ENCODE measurements at places on chromosomes 3 and 15.
A peak's percentile ranks its signal among the peaks of the same experiment; 100 is the strongest.

- no peak for DNase-seq
Observed at GRCh38 chr15:76978522-76979330, 16.2 kb upstream of the PSTPIP1 start.

DNA sequence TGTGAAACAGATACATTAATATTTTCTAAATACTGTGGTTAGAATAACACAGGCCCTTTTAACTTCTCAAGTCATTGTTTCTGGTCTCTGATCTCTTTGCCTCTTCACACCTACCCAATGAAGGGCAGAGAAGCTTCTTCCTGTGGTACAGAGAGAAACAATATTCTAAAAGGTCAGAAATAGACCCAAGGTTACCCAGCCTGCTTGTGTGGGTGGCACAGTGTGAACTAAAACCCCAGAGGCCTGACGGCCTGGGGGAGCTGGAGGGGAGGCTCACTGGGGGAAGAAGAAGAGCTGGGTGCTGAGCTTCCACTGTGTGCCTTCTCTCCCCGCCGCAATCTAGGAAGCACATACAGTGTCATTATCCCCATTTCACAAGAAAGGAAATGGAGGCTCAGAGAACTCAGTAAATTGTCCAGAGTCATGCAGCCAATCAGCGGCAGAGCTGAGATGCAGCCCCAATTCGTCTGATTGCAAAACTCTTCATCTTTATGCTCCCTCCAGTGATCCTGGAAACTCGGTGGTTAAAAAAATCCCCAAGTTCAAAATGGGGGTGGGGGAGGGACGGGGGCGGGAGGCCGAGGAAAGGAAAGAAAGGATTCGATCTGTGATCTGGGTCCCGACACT is 64.1 kb upstream of the HEG1 start:
- DNase-seq = peak; percentile 34

GRCh38 chr3:36677331-36678007 is 86.9 kb downstream of the DCLK3 start:
- DNase-seq = no peak

DNA sequence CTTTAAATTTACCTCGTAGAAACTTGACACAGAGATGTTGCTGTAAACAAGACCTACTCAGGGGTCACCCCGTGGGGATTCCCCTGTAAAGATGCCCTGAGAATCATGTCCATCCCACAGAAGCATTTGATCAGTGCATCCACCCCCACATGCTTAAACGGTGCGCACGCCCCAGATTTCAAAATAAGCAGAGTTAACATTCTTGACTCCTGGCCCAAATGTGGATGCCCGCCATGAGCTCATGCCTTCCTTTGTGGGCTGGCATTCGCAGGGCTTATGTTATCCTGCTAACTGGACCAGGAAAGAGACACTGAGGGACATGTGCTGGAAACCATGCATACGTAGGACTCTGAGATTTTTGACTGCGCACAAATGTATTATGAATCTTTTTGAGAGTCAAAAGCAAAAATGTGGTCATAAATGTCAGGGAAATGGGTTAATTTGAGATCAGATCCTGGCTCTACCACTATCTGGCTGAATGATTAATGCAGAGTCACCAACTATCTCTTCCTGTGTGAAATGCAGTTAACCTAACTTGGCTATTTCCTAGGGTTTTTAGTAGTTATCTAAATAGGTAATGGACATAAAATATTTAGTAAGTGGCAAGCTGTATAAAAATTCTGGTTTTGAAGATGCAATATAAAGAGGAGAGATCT is 9.1 kb upstream of the TP63 start:
- DNase-seq = no peak

GRCh38 chr3:187738331-187739093 is 6.8 kb downstream of the BCL6 start:
- peak; percentile 76 for DNase-seq

DNA sequence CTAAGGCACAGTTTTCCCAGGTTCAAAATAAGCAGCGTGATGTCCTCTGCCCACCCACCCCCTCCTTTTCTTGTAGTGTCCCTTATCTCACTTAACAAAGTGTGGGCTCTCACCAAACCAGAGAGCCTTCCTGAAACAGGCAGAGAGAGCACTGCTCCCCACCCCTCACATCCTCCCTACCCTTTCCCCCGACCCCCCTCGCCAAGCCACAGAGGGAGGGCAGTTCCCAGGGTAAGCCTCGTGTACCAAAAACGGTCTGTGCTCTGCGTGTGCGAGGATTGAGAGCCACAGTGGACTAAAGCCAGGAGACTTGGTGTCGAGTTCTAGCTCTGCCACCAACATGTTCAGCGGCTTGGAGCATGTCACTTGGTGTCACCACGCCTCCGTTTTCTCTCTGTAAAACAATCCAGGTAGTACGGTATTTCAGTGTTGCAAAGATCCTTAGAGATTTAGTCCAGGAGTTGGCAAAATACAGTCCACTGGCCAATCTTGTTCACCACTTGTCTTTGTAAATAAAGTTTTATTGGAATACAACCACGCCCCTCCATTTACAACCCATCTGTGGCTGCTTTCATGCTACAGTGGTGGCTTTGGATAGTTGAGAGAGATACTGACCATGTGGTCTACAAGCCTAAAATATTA is 249.9 kb downstream of the OPA1 start:
- DNase-seq = no peak

DNA sequence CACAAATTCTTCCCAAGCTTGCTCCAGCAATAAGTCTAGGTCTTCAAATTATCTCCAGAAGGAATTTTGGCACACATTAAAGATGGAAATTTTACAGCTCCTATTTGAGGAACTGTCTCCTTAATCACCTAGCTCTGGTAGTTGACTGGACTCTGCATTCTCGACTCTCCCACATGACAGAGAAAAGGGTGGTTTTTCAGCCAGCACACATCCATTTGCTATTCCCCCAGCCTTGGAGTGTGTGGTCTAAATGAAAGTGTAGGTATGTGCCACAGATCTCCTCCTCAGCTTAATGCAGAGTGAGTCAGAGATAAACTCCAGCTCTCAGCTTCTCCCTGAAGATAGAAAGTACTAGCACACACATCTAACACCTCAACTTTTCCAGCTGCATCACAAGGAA is 62.2 kb upstream of the ALCAM start:
- DNase-seq = no peak

GRCh38 chr3:153144071-153144470 is 18.0 kb upstream of the RAP2B start:
- no peak for DNase-seq

DNA sequence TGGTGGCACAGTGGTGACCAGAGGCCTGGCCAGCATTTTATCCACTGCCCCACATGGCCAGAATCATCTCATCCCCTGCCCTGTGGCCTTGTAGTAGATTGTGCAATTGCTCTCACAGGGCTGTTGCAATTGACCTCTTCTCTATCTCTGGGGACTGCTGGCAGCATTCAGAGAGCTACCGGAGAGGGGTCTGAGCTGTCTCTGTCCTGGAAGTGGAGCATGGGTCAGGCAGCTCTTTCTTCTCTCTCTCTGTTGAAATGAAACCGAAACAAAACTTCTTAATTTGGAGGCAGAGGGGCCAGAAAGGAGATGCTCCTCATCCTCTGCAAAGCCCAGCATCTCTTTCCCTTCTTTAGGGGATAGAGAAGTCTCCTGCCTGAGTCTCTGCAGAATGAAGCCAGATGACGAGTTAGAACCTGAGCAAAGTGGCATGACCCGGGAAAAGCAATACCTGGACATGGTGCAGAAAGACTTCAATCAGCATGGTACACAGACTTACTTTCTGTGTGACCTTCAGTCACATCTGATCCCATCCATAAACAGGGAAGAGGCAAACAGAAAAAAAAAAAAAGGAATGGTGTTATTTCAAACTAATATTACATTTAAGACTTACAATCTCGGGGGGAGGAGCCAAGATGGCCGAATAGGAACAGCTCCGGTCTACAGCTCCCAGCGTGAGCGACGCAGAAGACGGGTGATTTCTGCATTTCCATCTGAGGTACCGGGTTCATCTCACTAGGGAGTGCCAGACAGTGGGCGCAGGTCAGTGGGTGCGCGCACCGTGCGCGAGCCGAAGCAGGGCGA is 144.5 kb upstream of the BCL6 start:
- DNase-seq = no peak

GRCh38 chr3:99114565-99115291 is 213.2 kb upstream of the DCBLD2 start:
- DNase-seq = no peak

DNA sequence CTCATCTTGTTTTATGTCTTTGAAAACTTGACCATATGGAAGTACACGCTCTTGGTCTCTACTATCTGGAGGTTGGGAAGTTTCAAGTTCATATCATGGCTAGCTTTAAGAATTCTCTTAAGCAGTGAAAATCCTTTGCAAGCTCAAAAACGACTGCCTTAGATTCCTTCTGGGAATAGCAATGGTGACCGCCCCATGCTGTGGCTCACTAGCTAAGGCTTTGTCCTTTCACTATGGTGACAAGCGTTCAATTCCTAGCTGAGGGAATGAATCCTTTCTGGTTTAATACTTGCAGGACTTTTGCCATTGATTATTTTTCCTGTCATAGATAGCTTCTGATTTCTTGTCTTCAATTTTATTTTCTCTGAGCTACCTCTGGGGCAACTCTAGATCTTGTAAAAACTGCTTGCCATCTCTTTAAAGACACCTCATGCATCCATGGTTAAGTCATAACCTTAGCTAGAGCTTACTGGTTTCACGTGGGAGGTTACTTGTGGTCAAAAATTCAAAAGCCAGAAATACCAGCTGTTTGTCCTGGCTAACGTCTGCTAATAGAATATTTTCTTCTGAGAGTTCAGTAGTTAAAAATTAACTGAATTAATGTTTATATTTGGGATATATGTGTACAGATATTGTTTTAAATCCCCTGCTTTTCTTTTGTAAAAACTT is 673.4 kb upstream of the CBLB start:
- no peak for DNase-seq

GRCh38 chr3:66592927-66593625 is 92.3 kb upstream of the LRIG1 start:
- DNase-seq = no peak

- DNase-seq = no peak
Observed at GRCh38 chr15:35720019-35720418, 174.1 kb upstream of the DPH6 start.

DNA sequence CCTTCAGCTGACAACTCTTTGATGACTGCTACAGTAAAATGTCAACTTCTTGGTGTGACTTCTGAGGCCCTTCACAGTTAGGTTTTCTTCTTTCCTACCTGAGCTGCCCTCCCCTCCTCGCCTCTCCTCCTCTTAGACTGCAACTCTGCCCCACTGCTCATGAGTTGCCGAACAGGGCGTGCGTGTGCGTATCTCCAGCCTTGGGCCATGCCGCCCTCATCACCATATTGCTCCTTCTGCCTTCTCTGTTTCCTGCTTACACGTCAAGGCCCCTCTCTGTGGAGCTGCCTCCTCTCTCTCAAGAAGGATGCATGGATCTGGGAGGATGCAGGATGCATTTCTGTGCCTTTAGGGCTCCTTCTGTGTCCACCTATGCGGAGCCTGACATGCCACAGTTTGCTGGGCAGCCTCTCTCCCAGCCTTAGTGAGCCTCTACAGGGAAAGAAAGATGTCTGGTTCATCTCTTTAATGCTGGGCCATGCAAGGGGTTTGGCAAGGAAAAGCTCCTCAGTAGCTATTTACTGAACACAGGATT is 205.9 kb downstream of the RPLP1 start:
- no peak for DNase-seq

- DNase-seq = no peak
Observed at GRCh38 chr15:93432474-93432873, 343.5 kb upstream of the RGMA start.

- no peak for DNase-seq
Observed at GRCh38 chr3:124582621-124583395, 147.4 kb upstream of the UMPS start.

- DNase-seq = no peak
Observed at GRCh38 chr15:79032656-79033055, 57.9 kb downstream of the RASGRF1 start.

GRCh38 chr15:34241376-34242330 is 16.8 kb downstream of the EMC4 start:
- DNase-seq = peak; percentile 72

DNA sequence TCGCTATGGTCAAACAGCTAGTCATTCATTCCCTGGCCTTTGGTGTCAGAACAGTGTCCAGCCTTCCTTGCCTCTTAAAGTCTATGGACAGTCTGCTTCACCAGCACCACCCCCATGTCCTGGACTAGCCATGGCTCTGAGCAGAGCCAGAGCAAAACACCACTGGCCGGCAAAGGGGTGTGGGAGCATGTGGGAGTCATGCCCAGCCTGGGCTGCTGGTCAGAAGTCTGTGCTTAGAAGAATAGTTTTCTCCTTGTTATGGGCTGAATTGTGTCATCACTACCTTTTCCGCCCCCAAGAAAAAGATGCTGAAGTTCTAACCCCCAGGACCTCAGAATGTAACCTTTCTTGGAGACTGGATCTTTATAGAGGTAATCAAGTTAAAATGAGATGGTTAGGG is 132.9 kb upstream of the LPP start:
- DNase-seq = no peak

DNA sequence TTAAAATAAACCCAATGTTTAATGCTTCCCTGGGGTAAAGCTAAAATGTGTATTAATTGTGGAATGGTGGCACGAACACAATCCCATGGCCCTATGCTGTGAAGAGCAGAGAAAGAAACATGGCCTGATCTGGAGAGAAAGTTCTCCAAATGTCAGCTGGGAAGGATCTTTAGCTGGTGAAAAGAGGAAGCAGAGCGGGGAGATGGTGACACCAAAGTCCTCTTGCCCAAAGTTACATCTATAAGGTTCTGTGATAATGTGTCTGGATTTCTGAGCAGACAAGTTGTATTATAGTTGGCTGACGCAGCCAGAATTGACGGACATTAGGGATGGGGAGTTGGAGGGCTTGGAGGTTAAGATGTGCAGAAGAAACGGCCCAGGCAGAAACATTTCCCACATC is 196.2 kb downstream of the CHST2 start:
- no peak for DNase-seq

DNA sequence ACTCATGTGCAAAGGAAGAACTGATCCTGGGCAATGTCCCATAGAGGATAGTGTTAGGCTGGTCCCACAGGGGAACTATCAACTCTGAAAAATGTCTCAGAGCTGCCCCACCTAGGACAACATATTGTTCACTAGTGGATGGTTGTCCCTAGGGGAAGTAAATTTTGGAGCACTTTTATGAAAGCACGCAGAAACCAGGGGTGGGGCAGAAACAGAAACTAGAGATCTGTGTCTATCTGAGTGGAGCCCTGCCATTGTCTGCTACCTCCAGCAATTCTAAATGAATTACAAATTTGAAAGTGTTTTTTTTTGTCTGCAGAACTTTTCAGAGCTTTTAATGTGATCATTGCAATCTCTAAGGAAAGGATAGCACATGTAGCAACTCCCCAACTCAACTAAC is 357.1 kb upstream of the PROK2 start:
- DNase-seq = no peak

- no peak for DNase-seq
Observed at GRCh38 chr15:72737061-72737460, 46.5 kb downstream of the ADPGK start.
